Fibroblast of the conjunctiva (primary cell): ENCODE measurements at places on chromosomes 7 and 10.

- DNase-seq: no peak
Measured at GRCh38 chr10:125661431-125661940, 21.5 kb downstream of the TEX36 start.

- DNase-seq: no peak
Measured at GRCh38 chr10:125062914-125063230, 97.5 kb downstream of the CTBP2 start.

DNA sequence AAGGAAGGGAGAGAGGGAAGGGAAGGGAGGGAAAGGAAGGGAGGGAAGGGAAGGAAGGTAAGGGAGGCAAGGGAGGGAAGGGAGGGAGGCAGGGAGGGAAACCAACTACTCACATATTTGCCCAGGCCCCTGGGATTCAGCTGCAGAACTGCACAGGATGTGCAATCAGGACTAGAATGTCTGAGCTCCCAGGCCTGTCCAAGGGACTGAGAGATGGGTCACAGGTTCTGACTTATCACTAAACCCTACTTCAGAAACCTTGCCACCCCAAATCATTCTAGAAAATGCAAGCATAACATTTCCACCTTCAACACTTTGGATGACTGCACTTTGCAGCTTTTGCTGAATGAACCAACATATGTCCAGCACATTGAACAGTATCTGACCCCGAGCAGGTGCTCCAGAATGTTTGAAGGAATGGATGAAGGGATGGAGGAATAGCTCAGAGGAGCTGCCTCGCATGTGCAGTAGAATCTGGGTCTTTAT, 245.3 kb downstream of the KCNMA1 start:
- no peak for DNase-seq

- no peak for DNase-seq
Measured at GRCh38 chr7:144036302-144036885, 12.4 kb upstream of the OR2A5 start.

GRCh38 chr7:77550586-77550985, 13.5 kb downstream of the PTPN12 start:
- peak; percentile 33 for DNase-seq

DNA sequence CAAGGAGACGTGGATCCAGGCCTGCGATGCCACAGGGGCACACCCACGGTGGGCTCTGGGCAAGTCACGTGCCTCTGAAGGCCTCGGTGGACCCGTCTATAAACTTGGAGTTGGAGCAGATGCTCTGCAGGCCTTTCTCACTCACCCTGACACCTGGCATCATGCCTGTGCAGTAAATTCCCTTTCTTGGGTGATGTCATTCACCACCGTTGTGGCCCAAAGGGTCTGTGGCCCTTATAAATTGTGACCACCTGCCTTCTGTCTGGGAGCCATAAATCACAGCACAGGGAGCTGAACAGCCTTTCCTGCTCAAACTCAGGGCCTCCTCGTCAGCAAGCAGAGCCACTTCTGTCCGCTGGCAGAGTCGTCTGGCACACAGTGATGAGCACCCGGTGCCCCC, 52.2 kb downstream of the GPAM start:
- DNase-seq: no peak

DNA sequence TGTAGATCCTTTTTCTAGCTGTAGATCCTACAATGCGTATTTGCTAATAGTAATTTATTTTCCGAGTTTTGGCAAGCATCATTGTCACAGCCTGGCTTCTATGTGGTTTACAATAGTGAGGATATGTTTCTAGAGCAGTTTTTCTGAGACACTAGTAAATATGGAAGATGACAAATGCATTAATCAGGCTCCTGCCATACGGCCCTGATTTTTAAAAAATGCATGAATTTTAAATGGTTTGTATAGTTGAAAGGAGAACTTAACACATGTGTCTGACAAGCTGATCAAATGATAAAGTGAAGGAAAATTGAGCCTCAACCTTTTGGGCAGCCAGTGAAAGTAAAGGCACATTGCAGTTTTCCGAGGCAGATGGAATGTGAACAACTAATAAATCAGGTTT, 354.1 kb downstream of the EXOC4 start:
- no peak for DNase-seq

DNA sequence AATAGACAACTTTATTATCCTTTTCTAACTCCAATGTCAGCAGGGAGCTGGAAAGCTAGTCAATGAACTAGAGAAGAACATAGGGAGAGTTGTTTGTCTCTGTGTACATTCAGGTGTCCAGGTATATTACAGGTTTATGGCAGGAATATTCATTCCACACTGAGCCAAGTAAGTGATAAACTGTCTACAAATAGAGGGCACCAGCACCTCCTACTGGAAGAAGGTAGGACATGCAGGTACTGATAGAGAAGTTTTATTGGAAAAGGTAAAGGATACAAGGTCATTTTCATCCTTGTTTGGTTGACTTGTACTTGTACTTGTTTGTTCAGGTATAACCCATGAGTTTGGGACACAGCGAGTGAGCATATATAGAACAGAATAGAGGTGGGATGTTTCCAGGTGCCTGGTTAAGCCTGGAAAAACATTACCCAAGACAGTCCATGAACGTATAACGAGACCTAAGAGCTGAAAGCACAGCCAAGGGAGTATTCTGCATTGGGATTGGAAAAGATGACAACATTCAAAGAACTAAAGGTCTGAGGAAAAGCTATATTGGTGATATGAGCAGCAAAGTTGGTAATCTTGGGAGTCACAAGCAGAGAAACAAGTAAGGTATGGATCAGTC, 61.4 kb upstream of the PPP1R3C start:
- DNase-seq: no peak

DNA sequence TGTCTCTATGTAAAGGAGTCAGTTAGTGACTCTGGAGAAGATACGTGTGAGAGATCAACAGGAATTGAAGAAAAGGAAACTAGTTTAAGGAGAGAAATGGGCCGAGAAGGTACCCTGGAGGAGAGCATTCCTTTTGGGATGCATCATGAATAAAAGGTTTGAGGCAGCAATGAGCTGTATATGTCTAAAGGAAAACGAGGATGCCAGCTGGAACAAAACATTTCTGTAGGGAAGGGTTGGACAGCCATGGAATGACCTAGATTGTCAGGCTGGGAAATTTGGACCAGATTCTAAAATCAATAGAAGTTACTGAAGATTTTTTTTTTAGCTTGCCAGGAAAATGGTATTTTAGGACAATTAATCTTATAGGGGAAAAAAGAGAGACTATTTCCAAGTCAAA, 17.2 kb upstream of the MPP7 start:
- no peak for DNase-seq

GRCh38 chr7:95309951-95310350, 14.4 kb downstream of the PON1 start:
- no peak for DNase-seq

DNA sequence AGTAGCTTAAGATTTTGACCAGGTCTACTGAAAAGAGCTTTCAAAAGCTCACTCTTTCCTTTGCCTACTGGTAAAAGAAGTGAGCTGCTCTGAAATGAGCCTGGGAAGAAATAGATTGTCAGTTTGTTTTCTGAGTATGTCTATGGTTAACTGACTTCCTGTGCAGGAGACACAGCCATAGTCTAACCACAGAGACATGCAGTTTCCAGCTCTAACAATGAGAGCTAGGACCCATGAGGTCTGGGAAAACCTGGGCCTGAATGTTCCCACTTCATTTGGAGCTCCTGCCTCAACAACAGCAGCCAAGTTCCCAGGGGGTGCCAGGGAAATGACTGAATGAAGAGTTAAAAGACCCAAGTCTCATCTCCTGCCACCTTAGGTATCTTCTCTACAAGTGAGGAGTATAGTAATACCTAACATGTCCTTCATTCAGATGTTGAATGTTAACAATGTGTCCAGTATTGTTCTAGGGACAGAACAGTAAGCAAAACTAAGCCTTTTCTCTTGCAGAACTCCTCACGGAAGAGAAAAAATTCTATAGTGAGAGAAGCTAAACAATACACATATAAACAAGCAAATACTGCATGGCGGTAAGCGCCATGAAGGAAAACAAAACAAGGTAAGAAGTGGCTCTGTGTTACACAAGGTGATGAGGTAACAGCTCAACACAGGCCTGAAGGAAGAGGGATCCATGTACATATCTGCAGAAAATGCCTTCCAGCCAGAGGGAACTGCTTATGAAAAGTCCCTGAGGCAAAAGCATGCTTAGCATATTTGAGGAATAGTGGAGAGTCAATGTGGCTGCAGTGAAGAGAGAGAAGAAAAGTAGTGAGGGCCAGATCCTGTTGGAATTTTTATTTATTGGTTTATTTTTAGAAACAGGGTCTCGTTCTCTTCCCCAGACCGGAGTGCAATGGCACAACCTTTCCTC, 26.4 kb upstream of the ANKRD1 start:
- no peak for DNase-seq

- DNase-seq: no peak
Measured at GRCh38 chr7:921581-922333, 32.7 kb downstream of the ADAP1 start.

DNA sequence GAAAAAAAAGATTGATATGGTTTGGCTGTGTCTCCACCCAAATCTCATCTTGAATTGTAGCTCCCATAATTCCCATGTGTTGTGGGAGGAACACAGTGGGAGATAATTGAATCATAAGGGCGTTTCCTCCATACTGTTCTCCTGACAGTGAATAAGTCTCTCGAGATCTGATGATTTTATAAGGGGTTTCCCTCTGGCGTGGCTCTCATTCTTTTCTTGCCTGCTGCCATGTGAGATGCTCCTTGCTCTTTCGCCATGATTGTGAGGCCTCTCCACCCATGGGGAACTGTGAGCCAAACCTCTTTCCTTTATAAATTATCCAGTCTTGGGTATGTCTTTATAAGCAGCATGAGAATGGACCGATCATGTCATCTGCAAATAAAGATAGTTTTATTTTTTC, 29.4 kb upstream of the MAP3K8 start:
- no peak for DNase-seq

DNA sequence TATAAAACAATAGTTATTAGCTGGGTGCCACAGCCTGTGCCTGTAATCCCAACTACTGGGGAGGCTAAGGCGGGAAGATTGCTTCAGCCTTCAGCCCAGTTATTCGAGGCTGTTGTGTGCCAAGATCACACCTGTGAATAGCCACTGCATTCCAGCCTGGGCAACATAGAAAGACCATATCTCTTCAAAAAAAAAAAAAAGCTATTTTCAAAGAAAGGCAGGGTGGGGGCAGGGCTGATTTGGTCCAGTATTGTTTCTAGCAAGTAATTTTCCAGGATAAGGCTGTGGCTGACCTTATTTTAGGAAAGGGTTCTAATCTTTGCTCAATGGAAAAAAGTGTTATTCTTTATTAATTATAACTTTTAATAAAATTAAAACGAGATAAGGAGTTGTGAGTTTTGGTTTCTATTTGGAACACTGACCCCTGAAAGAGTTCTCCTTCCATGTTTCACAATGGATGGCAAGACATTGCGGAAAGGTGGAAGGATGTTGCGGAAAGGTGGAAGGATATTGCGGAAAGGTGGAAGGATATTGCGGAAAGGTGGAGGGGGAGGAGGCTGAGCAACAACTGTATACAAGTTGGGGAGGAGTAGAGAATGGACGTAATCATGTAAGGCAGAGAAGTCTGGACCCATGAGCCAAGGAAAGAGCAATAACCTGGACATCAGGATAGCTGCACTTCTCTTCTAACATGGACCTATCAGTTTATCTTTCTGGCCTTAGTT, 1.5 kb upstream of the C1GALT1 start:
- DNase-seq: no peak

DNA sequence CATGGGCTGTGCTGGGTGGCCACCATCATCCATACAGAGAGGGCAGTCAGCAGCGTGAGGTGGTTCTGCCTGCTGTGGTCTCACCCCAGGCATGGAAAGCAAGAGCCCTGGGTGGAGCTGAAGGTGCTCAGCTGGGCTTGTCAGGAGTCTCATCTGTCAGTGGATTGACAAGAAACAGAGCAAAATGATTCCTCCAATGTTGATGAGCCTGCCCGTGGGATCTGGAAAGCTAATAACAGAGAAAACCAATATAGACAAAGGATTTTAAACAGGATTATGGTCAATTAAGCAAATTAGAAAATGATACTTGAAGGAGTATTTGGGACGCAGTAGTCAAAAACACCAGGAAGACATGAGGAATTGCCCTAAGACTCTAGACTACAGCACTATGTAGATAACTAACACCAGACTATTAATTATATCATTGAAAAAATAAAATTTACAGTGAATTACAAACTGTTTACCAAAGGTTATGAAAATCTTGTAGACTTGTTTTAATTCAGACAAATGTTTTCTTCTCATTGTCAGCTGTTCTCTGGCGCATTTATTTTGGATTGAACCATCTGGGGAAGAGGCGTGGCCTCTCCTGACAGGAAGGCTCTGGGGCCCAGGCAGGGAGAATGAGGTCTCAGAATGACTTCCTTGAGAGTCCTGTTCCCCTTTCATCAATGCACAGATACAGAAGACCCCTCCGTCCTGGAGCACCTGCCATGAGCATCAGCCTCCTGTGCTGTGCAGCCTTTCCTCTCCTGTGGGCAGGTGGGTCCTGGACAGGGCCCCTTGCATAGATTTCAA, 211.2 kb upstream of the PRSS58 start:
- no peak for DNase-seq
